WTC11 (cell line): ENCODE measurements at places on chromosomes 5 and 9.

DNA sequence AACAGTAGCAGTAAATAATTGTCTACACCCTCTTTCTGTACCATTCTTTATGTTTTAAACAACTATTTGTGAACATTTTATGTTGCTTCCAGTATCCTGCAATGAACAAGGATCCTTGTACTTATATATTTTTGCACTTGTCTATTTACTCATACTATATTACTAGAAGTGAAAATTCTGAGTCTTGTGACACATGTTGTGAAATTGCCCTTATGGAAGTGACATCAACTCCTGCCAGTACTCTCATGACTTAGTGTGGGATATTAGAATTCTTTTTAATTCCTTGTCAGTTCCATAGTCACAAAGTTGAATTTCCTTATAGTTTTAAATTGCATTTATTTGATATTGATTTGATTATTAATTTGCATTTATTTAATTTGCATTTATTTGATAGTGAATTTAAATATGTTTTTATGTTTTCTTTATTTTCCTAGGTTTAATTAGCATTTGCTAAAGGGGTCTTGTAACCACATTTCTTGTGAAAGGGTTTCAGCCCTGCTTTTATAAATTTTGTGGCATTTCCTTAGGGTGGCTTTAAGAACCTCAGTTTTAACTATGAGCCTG lies 27.7 kb downstream of the PARP8 start:
- no peak for DNase-seq

- no peak for DNase-seq
These were observed 511.2 kb upstream of the GRAMD2B start for GRCh38 chr5:125912028-125912427.

DNA sequence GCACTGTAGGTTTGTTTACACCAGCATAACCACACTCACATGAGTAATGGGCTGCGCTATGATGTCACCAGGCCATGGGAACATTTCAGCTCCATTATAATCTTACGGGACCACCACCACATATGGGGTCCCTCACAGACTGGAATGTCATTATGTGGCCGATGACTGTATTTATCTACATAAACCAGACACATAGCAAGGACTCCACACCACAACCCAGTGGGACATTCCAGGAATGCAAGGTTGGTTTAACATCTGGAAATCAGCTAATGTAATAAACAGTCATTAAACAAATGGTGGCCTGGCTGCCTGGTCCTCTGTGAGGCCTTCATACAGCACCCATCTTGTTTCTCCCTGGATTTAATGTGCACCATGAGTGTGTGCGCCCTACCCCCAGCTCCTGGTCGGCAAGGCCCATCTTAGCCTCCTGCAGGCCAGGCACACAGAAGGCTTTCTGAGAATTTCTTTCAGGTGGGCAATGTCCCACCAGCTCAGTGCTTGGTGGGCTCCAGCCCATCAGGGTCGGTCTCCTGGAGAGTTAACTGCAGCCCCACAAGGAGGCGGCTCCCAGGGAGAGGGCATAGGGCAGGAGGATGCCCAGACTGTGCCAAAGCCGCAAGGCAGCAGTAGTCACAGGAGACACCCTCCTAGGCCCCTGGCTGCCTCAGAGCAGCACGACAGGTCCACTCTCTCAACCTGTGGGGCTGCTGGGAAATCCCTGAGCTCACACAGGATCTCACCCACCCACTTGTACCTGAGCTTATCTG lies 35.9 kb upstream of the SARDH start:
- DNase-seq = peak; percentile 4

DNA sequence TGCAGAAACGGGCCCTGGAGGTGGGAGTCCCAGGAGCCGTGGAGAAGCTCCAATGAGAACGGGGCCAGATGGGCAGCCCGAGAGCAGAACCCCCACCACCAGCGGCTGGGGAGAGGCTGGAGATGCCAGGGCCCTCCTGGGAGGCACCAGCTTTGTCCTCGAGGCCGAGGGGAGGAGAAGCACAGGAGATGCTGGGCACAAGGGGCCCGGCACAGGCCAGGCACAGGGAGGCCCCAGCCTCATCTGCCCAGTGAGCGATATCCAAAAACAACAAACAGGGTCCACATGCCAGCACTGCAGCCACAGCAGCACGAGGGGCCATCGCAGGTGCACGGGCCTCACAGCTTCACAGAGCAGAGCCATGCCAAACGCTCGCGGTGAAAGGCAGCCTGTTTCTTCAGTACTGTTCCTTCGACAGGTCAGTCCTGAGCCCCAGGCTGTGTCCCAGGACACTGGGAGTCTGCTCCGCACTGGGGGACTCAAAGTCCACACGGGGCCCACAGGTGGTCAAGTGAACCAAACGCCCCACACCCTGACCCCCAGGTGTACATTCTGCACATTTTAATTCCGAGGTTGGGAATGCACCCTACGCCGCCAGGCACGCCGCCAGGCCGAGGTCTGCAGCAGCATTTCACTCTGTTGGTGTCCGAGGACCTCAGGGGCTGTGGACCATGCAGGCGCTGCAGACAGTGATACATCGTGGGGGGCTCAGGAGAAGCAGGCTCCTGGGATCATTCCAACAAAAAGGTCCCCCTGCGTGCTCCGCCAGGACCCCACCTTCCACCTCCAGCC lies 9.5 kb downstream of the LPCAT1 start:
- DNase-seq = peak; percentile 39

DNA sequence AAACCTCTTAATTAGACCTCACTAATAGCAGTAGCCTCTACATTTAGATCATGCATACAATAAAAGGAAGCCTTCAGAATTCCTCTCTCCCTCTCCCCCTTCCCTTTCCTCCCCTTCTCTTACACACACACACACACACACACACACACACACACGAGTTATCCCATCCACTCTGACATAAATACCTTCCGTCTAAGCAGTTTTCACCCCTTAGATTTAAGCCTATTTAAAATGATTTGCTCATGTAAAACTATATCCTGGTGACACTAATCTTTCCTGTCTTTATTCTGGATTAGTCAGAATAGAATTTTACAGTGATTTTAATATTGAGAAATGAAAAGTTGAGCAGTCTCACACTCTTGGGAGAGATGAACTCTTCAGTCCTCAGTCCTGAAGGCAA lies 35.0 kb downstream of the PRELID2 start:
- no peak for DNase-seq
